Stimulated activated CD4-positive, alpha-beta T cell treated with anti-CD3 and anti-CD28 coated beads, Interleukin-1b, Interleukin-23, amount 100 ng/mL, for 1 hour (primary cell): ENCODE measurements at places on chromosomes 13 and 19.

DNA sequence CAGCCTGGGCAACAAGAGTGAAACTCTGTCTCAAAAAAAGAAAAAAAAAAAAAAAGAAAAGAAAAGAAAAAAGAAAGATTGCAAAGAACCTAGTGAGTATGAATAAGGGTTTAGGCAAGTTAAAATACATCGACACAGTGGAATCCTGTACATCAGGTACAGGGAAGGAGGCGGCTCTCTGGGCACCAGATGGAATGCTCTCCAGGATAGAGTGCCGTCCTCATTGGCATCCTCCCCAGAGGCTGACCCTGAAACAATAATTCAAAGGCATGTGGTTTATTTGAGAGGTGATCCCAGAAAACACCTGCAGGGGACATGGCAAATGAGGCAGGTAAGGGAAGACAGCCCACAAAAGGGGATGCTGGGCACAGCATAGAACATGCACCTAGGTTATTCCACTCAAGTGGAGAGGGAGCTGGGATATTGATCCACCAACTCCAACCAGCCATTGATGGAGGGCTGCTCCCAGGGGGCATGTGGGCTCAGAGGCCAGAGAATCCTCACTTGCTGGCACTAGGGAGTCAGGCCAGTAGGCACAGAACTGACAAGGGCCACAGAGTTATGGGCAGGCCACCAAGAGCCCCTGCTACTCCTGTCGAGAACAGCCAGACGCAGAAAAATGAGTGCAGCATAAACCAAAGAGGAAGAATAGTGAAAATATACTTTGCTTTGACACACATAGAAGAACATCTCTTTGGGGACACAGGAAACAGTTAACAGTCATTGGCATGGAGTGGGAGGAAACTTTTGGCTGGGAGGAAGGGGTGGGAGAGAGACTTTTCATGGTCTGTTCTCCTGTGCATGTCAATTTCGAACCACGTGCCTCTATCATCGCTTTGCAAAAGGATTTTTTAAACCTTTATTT, 4.2 kb downstream of the TSPAN16 start:
- DNase-seq = no peak

GRCh38 chr19:28103921-28104320, 1109.0 kb downstream of the UQCRFS1 start:
- DNase-seq = no peak

- no peak for DNase-seq
Observed at GRCh38 chr19:3712663-3713611, 4.8 kb downstream of the TJP3 start.

- DNase-seq = no peak
Observed at GRCh38 chr13:40074338-40074737, 418.9 kb downstream of the COG6 start.

GRCh38 chr13:58097831-58098230, 466.3 kb downstream of the PCDH17 start:
- DNase-seq = no peak

DNA sequence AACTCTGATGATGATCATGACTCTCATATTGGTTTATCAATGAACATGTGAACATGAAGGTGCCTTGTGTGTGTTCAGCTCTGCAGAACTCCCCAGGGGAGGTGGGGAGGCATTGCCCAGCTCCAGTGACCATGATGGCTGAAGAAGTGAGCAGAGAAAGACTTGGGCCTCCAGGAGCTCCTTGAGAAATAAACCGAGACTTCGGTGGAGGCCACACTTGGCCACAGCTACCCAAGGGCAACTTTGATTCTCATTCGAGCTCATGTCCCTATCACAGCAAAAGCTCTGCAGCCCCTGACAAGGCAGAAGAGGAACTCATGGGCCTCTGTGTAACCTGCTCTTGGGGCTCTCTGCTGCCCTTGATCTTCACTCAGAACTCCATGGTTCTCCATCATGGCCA, 44.1 kb upstream of the ZNF536 start:
- no peak for DNase-seq

DNA sequence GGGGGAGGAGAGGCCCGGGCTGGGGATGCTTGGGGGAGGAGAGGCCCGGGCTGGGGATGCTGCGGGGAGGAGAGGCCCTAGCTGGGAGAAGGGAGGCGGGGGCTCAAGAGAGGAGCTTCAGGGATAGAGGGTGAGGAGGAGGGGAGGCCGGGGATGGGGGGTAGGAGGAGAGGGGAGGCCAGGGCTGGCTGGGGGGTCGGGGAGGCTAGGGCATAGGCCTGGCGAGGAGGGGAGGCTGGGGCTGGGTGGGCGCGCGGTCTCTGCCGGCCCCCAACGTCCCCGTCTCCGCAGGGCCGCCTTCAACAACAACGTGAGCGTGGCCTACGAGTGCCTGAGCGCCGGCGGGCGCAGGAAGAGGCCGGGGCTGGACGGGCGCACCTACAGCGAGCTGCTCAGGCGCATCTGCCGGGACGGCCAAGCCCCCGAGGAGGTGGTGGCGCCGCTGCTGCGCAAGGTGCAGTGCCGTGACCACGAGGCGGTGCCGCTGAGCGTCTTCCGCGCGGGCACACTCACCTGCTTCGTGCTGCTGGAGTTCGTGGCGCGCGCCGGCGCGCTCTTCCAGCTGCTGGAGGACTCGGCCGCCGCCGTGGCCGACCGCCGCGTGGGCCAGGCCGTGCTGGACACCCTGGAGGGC, 11.4 kb downstream of the TPGS1 start:
- peak; percentile 45 for DNase-seq
